DND-41 (cell line): ENCODE measurements at places on chromosomes 5 and 9.

- H3K27ac ChIP-seq, result no peak overlapping the region
- no peaks in the 10 kb centered on the region for H3K36me3 ChIP-seq
- H3K4me1 ChIP-seq, result no peaks in the 10 kb centered on the region
- no peaks in the 10 kb centered on the region for H3K27me3 ChIP-seq
- no peak overlapping the region for H3K4me3 ChIP-seq
Observed at GRCh38 chr9:84775056-84775643, 105.6 kb downstream of the NTRK2 start.

GRCh38 chr9:125106285-125106893 lies 36.9 kb downstream of the SCAI start:
- peaks cover 7% of the 10 kb centered on the region for H3K36me3 ChIP-seq
- no peak overlapping the region for H3K27ac ChIP-seq
- no peak overlapping the region for H3K4me3 ChIP-seq
- no peaks in the 10 kb centered on the region for H3K27me3 ChIP-seq
- H3K4me1 ChIP-seq, result no peaks in the 10 kb centered on the region

- H3K36me3 ChIP-seq, result no peaks in the 10 kb centered on the region
- H3K27me3 ChIP-seq, result no peaks in the 10 kb centered on the region
- H3K27ac ChIP-seq, result no peak overlapping the region
- H3K4me1 ChIP-seq, result no peaks in the 10 kb centered on the region
- DNase-seq, result no peak
Observed at GRCh38 chr9:11144746-11145145, 531.9 kb upstream of the PTPRD start.

DNA sequence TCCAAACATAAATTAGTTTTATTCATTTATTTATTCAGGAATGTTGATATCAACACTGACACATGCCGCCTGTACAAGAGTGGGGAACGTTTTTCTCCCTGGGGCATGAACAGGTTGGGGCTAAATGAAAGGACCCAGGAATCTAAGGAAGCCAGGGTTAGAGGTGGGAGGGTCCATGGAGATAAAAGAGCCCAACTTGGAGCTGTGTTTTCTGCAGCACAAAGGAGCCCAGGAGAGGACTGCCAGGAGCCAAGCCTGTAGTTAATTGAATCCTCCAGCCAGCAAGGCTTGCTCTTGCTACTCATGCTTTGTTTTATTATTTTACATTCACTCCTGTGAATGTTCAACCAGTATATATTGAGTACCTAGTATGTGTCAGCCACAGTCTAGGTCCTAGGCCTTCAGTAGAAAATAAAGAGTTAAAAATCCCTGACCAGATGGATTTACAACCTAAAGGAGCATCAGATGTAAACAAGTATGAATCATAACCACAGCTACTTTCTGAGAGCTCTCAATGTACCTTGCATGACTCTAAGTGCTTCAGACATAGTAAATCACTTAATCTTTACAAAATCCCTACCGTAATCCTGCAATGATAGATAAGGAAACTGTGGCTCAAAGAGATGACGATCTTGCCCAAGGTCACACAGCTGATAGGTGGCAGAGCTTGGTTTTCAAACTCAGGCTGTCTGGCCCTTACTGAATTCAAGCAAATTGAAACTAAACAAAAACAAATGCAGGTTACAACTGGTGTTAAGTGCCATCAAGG lies 69.8 kb downstream of the ASTN2 start:
- DNase-seq, result no peak
- no peaks in the 10 kb centered on the region for H3K27me3 ChIP-seq
- no peaks in the 10 kb centered on the region for H3K4me1 ChIP-seq
- H3K4me3 ChIP-seq, result no peak overlapping the region
- no peaks in the 10 kb centered on the region for H3K36me3 ChIP-seq
